Eye (tissue), 1 donor: ENCODE measurements at places on chromosomes 4 and X.

GRCh38 chrX:44949125-44949524, 76.1 kb downstream of the KDM6A start:
- DNase-seq, result no peak

- no peak for DNase-seq
These were observed 131.5 kb downstream of the GABRA2 start for GRCh38 chr4:46258431-46258830.

DNA sequence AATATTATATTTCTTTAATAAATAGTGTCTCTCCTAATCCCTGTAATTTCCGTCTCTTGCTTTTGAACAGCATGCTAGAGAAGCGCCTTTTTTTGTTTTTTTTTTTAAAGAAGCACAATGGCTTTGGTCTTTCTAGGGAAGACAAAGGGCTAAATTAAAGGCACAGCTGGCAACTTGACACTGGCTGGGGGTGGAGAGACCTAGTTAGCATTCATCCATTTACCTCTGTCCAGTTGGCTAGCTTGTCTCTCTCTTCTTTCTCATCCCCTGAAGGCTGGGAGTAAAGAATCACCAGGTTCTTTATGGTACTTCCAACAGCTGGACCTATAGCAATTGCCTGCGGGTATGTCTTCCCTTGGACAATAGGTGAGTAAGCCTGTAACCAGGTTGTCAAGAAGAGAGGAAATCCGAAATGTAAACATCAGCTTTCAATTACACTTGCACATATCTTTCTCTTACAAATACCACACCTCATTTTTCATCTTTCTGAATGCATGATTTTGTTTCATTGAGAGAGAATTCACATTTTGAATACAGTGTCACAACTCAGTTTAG, 178.4 kb upstream of the GPR101 start:
- DNase-seq, result no peak

- DNase-seq, result no peak
These were observed 364.5 kb upstream of the MAD2L1 start for GRCh38 chr4:120431180-120431579.

GRCh38 chr4:20698820-20699219, 1.4 kb upstream of the PACRGL start:
- no peak for DNase-seq

DNA sequence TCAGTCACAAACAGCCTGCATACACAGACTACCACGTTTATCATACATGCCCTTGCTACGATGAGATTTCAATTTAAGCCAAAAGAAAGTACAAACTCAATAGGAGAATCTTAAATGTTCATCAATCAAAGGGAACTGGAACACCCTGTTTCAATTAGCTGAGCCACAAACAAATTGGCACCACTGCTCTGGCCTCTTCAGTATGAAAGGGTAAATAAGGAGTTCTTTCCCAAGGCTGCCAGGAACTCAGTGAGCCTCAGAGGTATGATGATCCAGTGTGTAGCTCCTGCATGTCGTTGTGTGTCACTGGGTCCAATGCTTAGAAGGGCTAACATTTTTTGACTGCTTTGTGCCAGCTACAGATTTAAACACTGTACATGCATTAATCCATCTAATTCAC, 5.4 kb downstream of the RNF150 start:
- DNase-seq, result no peak

DNA sequence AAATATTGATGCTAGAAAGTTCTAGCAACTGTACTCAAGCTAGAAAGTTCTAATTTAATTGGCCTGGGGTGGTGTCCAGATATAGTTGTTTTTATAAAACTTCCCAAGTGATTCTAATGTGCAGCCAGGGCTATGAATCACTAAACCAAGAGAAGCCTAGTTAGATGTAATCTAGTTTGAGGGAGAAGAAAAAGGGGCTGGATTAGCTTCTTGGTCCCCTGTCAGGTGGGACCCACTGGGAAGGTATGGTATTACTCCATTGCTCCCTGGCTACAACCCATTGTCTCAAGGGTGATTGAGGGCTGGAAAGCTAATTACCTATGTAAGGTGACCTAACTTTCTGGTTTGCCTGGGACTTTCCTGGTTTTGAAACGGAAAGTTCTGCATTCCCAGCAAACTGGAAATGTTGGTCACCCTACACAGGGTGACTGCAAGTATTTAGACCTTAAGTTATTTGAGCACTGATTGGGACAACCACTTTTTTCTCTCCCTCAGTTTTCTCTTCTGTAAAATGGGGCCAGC, 23.9 kb upstream of the MSN start:
- no peak for DNase-seq

GRCh38 chr4:37946503-37947179, 13.6 kb upstream of the PTTG2 start:
- no peak for DNase-seq

DNA sequence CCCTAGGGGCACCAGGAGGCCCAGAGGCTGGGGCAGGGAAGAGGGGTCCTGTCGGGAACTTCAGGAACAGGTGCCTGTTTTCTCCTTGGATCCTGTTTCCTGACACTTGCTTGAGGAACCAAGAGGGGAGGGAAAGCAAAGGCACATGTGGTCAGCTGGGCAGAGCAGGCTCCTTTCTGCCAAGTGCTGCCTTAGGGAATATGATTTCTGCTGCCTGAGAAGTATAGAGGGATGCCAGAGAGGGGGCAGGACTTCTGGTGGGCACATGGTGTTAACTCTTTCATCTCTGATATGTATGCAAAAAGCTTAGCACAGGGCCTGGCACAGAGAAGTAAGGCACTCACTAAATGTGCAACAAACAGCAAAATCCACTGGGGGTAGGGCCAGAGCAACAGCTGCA, 51.2 kb upstream of the PJA1 start:
- no peak for DNase-seq

DNA sequence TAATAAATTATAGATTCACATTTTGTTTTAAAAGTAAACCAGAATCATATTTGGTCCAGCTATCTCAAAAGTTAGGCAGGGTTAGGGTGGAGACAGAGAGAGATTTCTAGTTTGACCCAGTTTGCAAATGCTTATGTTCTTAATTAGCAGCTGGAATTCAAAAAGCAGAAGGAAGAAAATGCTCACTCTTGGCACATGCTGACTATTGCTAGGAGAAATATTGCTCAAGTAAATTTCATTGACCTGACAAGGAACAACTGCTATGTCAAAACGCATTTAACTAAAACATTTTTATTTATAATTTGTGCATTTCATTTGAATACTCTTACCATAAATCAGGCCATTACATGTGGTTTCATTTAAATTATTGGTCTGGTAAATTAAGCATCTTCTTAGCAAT, 131.8 kb downstream of the GLRA3 start:
- peak; percentile 25 for DNase-seq

GRCh38 chr4:114879916-114880669, 233.3 kb downstream of the NDST4 start:
- peak; percentile 44 for DNase-seq

GRCh38 chr4:162661913-162662312, 498.1 kb upstream of the FSTL5 start:
- no peak for DNase-seq

DNA sequence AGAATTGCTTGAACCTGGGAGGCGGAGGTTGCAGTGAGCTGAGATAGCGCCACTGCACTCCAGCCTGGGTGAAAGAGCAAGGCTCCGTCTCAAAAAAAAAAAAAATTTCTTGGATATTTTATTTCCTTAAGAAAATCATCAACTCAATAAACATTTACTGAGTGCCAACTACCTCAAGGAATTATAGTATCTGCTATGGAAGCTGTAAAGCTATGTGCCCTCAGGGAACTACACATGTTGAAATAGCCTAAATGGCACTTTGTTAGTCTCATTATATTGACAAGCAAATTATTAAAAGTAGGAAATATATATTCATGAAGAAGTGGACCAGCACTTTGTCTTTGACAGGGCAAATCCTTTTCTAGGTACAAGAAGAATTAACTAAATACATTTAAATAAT, 40.8 kb downstream of the ELOVL6 start:
- no peak for DNase-seq

DNA sequence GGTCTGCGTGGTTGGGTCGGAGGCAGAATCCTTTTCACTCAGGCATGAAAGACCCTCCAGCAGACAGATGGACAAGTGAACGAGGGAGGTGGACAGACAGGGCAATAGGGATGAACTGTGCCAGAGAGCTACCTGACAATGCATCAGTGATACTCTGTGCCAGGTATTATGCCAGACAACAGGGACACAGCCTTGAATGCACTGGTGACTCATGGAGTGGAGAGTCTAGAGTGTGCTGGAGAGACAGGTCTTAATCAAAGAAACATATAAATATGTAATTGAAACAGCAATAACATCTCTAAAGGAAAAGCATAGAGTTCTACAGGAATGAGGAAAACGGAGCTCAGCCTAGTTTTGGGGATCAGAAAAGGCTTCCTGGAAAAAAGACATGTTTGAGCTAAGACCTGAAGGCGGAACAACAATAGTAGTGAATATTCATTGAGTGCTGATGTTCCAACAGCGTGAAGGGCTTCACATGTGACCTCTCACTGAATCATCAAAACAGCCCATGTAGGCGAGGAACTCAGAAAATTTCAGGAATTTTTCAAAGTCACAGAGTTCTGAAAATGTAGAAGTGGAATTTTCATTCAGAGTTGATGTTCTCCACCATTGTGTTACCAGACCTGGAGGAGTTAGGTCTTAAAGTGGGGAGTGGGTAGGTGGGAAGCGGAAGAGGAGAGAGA, 20.0 kb upstream of the FGFBP2 start:
- DNase-seq, result no peak

DNA sequence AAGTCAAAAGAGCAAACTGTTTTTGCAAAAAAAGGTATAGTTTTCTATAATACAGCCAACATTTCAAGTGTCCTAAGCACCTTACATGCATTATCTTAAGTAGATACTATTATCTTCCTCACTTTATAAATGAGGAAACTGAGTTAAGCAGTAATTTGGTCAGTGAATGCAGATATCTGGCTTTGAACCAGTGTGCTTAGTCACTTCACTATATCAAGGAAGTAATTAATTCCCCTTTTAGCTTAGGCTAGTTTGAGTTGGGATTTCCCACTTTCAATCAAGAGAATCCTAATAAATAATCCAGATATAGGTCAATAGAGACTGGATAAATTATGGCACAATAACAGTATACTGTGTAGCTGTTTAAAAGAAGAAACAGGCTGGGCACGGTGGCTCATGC, 14.8 kb downstream of the SPINK2 start:
- no peak for DNase-seq

DNA sequence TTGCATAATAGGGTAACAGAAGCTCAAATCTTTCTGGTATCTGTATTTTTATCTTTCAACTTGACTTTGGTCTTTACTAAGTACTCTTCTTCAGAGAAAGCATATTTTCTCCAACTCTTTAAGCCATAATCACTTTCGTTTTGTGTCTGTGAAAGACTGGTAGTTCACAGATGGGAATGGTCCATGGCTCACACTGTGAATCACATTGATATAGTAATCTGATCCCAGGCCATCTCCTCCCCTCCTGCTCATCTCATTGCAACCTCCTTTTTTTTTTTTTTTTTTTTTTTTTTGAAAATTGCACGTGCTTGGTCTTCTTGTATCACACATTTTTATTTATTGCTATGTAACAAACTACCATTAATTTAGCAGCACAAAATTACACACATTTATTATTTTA, 694.5 kb upstream of the SLIT2 start:
- DNase-seq, result no peak

- no peak for DNase-seq
These were observed 169.4 kb upstream of the NAP1L5 start for GRCh38 chr4:88866862-88867550.

DNA sequence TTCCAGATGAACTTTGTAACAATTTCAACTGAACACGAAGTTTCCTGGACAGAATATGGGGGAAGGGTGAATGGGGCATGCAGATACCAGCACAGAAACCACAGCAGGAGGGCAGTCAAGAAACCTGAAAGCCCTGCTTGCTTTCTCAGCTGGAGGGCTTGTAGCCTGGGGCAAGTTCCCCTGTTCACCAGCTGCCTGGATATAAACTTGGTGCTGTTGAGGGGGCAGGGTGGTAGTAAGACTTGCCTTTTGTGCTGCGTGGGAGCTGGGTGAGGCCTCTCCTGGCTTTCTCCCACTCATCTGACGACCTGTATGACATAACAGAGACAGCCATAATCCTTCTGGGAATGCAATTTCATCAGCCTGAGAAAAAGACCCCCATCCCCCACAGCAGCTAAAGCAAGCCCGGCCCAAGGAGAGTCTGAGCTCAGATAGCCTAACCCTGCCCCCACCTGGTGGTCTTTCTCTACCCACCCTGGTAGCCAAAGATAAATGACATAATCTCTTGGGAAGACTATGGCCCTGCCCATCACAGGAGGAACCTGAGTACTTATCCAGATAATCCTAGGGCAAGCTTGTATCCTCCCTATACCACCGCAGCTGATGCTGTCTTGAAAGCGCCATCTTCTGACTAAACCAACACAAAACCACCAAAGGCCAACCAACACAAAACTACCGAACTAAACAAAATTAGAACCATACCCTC, 234.3 kb downstream of the LAS1L start:
- DNase-seq, result no peak

- peak; percentile 46 for DNase-seq
These were observed 191.1 kb upstream of the FAT4 start for GRCh38 chr4:125123570-125124109.

- peak; percentile 44 for DNase-seq
These were observed at the start of gene SHROOM2 for GRCh38 chrX:9785944-9786797. Gene SHROOM2 (plus strand): TSS chrX:9786429. CDS start chrX:9786546, 117 bp downstream.

- no peak for DNase-seq
These were observed 210.8 kb downstream of the MGST2 start for GRCh38 chr4:139876337-139876941.

- DNase-seq, result no peak
These were observed 30.2 kb downstream of the NEK1 start for GRCh38 chr4:169582203-169582602.

DNA sequence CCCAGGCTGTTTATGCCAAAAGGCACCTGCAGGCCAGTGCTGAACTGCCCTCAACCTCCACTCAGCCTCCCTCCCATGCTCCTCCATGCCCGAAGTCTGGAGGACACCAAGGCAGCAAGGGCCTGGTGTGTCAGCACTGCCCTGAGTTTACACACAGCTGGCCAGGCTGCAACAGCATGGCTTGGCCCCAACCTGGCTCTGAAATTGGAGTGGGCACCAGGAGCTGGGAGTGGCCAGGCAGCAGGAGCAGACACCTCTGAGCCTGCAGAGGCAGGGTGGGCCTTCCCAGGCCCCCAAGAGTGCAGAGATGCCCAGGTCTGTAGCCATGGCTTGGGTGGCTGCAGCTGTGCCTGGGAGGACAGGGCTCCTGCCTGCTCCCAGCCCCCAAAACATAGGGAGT, 571.2 kb upstream of the ACTRT1 start:
- DNase-seq, result no peak

GRCh38 chr4:127448986-127449385, 183.8 kb upstream of the INTU start:
- no peak for DNase-seq

GRCh38 chrX:15500497-15500966, at the start of gene BMX:
Gene BMX (plus strand): TSS chrX:15500807. CDS start chrX:15508354, 7,547 bp downstream.
- no peak for DNase-seq

- DNase-seq, result peak; percentile 30
These were observed 11.9 kb downstream of the SMIM31 start for GRCh38 chr4:164765833-164766232.
